Activated B cell treated with CpG ODN at 0.5 μM for 24 hours (primary cell): ENCODE measurements at places on chromosomes 7 and 10.
A peak's percentile ranks its signal among the peaks of the same experiment; 100 is the strongest.

DNA sequence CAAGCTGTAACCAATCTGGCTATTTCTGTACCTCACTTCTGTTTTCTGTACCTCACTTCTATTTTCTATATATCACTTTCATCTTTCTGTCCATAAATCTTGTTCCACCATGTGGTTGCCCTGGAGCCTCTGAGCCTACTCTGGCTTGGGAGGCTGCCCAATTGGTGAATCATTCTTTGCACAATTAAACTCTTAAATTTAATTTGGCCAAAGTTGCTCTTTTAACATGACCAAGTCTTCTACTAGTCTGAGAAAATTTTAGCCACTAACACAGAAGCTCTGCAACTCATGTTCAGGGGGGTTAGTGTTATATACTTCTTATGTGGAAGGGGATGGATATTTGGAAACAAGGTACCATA, 503.5 kb downstream of the KIF20B start:
- DNase-seq: no peak

GRCh38 chr10:74103560-74104258, 46.9 kb downstream of the AP3M1 start:
- no peak for DNase-seq

DNA sequence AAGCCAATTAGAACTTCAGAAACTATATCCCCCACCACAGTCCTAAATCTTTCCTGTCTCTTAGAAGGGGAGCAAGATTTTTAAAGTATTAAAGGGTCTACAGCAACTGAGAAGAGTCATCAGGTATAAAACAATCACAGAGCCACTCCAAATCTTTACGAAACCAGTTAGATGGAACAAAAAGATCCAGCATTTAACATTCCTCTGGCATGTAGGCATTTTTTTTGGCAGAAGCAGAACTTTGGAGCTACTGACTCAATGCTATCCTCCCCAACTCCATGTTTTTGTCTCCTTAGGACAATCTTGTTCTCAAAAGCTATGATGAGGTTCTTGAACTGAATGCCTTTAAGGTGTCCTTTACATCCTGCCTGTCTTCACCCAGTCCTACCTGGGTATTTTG, 333.3 kb downstream of the PRPF18 start:
- no peak for DNase-seq

DNA sequence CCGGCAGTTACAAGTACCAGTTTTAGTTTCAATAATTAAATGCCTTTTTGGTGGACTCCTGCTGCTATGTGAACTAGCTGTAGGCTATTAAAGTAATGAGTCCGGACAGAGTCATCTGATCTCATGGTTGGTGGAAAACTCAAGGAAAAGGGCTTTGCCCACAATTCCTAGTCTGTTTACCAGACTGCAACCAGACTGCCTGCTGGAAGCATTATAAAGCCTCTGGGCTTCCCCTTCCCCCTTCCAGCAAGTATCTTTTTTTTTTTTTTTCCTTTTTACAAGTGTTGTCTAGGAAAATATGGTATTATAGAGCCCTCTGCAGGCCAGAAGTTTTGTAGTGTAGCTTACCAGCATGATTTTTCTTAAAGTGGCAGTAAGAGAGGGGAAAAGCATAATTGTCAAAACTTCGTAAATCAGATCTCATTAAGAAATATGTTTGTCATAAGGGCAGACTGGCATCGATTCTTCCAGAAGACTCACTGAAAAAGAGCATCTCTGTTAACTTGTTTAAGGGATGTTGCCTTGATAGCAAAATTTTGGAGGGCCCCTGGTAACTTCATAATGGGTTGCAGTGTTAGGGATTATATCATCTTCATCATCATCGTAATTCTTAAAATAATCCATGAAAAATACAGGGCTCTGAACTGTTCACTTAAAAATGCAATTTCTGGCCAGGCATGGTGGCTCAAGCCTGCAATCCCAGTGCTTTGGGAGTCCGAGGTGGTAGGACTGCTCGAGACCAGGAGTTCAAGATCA, 181.3 kb downstream of the TAX1BP1 start:
- no peak for DNase-seq

DNA sequence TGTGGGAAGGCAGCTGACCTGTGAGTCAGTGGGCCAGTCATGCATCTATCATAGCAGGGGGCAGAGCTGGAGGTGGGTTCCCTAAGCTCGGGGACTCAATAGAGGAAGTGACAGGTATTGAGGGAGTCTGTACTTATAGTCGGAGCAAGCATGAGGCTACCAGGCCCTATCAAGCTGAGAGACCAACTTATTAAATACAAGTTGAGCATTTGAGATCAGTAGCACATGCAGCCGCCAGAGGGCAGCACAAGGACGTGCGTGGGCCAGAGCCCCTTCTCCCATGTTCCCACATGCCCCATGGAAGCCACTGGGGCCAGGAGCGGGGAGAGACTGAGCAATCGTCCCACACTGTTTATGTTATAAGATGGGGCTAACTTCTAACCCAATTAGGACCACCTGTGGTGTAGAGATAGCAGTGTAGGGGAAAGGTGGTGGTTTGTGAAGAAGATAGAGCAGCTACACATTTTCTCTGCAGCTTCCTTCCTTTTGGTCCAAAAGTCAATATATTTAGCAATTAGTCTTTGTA, 13.0 kb upstream of the STK31 start:
- DNase-seq: peak; percentile 38

GRCh38 chr7:127187740-127188139, 65.0 kb downstream of the GRM8 start:
- DNase-seq: no peak

DNA sequence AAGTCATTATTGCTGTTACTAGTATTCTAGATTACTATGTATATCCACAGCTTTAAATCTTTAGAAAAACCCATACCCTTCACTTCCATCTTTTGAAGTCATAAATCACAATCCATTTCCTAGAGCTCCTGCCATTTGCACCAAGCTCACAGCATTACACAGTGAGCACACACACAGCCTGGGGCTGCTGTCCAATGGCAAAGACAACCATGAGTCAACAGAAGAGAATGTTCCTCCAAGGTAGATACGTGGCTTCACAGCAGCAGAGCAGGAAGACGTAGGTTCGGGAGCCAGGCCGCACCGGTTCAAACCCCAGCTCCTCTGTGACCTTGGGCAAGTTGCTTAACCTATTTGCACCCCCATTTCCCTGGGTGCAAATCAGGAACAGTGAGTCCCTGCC, 234.6 kb downstream of the DIP2C start:
- DNase-seq: no peak

DNA sequence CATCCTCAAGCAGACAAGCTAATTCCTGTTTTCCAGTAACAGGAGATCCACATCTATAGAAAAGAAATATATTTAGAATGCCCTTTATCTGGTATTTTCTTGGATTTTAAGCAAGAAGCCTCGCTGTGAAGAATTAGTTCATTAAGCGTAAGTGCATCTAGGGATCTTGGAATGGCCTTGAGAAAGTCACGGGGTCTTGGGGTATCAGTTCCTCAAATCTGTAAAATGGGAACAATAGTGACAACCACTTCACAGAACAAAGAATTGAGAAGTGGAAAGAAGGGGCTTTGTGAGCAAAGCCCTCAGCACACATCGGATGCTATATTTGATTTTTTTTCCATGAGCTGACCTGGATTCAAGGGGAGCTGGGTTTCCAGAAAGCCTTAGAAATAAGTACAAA, 32.3 kb upstream of the WDFY4 start:
- no peak for DNase-seq

DNA sequence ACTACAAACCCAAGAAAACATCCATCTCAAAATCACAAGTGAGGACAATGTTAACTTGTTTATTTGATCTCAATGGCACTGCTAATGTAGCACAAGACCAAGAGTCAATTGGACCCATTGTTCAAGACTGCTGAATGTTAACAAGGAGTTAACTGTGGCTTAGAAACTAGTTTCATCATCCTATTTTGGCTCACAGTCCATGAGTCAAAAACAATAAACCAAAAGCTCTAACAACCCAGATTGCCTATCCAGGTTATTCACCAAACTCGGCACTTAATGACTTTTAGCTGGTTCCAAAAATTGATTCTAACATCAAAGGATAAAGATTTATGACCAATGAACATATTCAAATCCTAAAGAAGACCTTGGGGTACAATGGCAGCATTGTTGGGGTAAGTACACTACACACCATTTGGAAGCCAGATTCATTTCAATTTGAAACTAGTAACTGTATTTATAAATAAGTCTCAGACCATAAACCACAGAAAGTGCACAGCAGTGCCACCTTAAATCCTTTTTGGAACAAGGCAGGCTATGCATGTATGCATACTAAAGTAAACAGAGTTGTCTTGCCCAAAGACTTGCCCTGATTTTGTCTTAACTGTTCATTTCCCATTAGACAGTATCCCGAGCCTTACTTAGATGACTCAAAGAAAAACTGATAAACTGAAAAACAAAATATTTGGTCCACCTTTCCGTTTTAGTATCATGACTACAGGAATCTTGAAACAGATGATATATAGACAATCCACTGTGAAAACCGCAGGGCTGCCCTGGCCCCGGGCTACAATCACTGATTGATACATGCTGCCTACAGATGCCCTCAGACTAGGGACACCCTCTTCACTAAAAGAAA, 84.5 kb downstream of the SRPK2 start:
- DNase-seq: no peak

- no peak for DNase-seq
Observed at GRCh38 chr7:96855139-96855538, 145.5 kb upstream of the SEM1 start.

DNA sequence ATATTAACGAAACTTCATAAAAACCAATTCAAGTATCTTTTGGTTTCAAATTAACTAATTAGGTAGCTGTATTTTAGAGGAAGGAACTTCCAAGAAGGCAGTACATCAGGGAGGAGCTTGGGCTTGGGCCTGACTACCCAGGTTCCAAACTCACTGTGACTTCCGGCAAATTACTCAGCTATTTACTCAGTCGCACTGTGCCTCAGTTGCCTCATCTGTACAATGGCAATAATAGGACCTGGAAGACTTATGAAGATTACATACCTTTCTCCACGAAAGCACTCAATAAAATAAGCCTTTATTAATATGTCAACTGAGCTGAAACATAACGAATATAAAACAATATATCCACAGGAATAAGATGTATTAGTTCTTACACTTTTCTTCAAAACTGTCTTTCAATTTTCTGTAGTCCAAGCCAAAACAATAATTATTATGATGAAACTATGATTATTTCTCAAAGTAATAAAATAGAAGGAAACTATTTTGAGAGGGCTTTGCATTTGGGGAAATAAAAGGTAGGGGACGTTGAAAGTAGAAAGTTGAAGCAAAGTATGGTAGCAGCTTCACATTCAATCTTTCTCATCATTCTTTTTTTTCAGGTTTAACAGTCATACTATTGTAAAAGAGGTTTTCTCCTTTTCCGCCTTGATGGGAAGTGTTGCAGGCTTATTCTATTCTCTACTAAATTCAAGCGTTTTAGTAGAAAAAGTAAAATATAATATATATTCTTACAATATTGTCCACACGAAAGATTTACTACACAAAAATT, 10.5 kb upstream of the EBLN1 start:
- DNase-seq: no peak

GRCh38 chr7:30567081-30567480, 27.6 kb upstream of the GARS1 start:
- no peak for DNase-seq

DNA sequence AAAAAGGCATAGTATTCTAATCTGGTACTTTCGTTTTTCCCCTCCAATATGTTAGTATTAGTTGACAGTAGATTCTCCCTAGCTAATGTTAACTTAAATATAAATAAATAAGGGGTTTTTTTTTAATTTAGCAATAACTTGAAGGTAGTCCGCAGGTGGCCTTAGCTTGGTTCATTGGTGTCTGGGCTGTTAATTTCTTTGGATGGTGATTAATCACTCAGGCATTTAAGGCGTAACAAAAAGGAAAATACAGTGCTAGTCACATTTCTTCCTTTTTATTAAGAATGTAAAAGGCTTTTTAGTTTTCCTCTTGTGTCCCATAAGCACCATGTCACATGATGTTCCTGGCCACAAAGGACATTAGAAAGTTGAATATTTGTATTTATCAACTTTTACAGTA, 161.0 kb upstream of the POT1 start:
- DNase-seq: no peak

DNA sequence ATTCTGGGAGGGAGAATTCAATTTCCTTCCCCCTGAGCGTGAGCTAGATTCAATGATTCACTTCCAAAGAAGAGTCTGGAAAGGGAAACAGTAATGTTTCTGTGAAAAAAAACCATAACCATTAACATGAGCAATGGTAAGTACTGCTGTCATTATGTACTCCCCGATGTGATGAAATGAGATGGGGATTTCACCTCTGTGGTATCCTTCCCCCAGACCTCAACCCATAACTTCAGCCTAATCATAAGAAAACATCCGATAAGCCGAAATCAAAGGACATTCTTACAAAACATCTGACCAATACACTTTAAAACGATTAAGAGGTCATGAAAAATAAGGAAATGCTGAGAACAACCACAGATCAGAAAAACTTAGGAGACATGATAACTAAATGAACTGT, 27.2 kb downstream of the EZH2 start:
- DNase-seq: no peak

DNA sequence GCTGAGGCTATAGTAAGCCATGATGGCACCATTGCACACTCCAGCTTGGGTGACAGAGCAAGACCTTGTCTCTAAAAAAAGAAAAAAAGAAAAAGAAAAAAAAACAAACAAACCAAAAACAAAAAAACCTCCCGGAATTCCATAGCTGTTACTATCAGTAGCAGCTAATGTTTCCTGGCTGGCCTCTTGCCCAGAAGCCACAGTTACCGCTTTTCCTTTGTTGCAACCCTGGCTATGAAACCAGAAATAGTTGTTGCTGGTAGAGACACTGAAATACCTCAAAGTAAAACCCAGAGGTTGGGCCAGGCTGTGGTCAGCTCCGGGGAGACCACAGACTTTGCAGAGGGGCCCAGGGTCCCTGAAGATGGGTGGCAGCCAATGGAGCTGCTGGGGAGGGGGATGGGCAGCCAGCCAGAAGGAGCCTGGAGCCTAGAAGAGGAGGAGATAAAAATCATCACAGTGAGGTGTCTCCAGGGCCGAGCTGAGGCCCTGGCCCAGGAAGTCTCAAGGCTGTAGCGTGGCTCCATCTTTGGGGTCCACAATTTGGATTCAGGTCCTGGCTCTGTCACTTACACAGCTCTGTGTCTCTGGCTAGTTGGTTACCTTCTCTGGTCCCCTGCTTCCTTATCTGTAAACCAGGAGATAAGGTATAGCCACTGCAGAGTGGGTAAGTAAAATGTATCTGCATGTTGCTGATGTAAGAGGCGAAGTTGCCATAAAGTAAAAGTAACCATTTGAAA, 3.4 kb upstream of the CHST12 start:
- DNase-seq: no peak

GRCh38 chr7:16985621-16986020, 103.8 kb upstream of the AGR3 start:
- no peak for DNase-seq

DNA sequence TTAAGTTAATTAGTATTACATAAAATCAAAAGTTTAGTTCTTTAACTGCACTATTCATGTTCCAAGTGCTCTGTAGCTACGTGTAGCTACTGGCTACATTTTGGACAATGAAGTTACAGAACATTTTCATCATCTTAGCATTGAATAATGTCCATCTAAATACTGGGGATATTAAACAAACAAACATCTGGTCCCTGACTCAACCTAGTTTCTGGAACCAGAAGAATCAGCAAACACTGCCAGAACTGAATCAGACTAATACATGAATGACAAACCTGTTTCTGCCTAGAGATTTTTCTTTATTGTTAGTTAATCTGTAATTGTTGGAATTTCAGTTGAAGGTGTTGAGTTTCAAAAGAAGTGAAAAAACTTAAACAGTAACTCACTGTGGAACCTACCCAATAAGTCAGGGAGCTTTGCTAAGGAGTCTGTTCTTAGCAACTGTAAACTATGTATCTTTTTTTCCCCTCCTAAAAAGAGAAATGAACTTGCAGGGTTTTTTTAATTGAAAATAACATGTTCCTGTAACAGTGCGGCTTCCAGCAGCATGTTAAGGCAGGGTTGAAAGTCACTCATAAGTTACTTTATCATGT, 58.3 kb downstream of the CDK13 start:
- no peak for DNase-seq
